ENCODE measurements at places on chromosomes 16 and 17.

- DNase-seq: no peak
Observed at GRCh38 chr17:71741836-71742235, 379.0 kb upstream of the SOX9 start.

DNA sequence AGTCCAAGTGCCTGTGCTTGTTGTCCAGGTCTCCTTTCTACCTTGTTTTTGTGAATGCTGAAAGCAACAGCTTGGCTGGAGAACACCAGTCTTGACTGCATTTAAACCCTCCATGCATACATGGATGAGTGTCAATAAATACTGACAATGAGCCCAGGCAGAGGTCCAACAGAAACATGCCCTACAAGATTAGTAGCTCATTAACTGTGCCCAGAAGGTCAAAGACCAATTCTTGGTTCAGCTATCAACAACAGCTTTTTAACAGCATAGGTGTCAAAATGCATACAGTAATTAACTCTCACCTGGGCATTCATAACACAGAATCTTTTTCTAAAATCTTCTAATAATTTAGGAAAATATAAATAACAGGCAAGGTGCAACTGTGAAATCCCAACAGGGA lies 63.2 kb downstream of the N4BP1 start:
- no peak for DNase-seq

DNA sequence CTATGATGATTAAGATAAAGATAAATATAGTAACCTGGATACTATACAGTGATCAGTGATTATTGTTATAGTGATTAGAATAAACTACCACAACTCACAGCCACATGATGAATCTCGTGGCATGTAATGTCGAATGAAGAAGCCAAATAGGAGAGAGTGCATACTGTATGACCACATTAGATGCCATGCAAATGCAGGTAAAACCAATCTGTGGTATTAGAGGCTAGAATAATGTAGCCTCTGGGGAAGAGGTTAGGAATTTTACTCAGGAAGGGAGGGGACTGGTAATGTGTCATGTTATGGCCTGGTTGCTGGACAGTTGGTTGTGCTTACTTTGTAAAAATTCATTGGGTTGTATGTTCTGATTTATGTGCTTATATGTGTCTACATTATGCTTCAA lies 402.7 kb downstream of the CDH13 start:
- DNase-seq: no peak

GRCh38 chr17:30226878-30227277 lies 8.6 kb downstream of the SLC6A4 start:
- DNase-seq: no peak

DNA sequence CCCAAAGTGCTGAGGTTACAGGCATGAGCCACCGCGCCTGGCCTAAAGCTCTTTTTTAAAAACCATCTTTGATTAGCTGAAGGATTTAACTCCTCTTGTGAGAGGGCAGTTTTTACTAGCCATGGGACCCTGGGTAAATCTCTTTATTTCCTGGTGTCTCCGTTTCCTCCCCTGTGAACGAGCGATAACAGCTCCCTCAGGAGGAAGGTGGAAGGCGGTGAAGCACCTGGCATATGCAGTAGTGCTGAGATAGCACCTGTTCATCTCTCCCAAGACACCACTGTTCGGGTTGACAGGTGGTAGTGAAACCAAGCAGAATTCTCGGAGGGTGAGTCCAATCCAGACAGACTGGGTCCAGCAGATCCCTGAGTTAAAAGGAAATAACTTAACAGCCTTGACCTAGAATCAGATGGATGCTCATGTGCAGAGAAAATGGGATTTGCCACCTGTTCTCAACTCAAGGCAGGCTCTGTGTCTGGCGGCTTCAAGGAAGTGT lies 86.2 kb downstream of the CRISPLD2 start:
- DNase-seq: no peak

GRCh38 chr17:62140376-62140775 lies 75.3 kb upstream of the MED13 start:
- DNase-seq: no peak
